Esophagus squamous epithelium (tissue), 5 donors: ENCODE measurements at places on chromosomes 16 and 17.

GRCh38 chr17:2598166-2598565, 4.7 kb downstream of the PAFAH1B1 start:
- DNase-seq = no peak

DNA sequence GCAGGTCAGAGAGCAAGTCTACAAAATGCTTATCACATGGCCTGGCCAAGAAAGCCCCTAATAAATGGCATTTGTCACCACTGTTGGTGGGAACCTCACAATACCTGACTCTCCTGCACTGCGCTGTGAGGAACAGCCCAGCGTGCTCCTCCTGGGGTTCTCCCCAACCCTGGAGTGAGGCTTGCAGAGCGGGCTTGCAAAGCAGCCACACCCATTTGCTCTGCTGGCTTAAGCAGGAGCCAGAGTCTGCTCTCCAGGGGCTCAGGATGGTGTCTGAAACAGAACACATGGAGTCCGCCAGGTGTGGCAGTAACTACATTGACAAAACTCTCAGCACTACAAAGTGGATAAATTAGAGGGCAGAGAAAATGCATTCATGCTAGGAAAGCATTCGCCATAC, 331.0 kb upstream of the CCL2 start:
- DNase-seq = no peak

- no peak for DNase-seq
Measured at GRCh38 chr16:27918755-27919154, 144.8 kb downstream of the GSG1L start.

DNA sequence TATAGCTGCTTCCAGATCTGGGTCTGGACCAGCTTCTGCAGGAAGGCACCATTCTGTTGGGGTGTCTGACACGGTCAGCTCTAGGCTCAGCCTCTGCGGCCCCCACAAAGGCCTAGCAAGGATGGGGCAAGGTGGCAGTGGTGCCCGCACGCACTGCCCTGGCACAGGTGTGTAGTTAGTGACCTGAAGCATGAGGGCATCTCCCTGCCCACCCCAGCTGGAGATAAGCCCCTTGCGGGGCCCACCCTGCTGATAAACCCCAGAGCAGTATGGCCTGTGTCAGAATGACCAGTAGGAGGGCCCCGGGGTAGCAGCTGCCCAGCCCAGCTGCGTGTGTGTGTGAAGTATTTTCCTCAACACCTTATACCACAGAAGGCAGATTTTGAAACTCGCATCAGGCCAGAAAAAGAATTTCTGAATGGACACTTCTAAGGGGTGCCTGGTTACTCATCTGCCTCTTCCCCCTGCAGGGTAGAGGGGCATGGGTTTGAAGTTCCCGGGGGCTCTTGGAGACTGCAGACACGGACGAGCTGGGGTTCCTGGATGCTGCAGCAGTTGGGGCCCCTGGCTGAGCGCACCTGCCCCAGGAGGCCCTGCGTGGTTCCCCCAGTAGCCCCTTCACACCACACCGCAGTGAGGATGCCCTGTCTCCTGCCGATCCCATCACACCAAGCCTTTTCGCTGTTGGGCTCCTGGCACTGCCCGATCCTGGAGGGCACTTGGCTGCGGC, 4.5 kb downstream of the ARHGDIA start:
- no peak for DNase-seq

DNA sequence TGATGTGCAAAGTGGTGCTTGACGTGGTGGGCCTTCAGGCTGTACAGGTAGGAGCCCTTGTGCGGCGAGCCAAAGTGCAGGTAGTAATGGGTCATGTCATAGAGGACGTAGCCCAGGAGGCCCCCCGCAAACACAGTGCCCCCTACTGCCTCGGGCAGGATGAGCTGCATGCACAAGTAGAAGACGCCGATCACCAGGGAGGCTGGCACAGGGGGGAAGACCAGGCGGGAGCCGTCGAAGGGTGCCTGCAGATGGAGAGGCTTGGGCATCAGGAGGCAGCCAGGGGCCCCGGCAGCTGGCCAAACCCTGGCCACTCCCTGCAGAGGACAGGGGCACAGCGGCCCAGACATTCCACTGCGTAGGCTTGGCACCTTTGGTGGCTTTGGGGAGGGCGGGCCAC, 15.7 kb upstream of the MLKL start:
- no peak for DNase-seq

DNA sequence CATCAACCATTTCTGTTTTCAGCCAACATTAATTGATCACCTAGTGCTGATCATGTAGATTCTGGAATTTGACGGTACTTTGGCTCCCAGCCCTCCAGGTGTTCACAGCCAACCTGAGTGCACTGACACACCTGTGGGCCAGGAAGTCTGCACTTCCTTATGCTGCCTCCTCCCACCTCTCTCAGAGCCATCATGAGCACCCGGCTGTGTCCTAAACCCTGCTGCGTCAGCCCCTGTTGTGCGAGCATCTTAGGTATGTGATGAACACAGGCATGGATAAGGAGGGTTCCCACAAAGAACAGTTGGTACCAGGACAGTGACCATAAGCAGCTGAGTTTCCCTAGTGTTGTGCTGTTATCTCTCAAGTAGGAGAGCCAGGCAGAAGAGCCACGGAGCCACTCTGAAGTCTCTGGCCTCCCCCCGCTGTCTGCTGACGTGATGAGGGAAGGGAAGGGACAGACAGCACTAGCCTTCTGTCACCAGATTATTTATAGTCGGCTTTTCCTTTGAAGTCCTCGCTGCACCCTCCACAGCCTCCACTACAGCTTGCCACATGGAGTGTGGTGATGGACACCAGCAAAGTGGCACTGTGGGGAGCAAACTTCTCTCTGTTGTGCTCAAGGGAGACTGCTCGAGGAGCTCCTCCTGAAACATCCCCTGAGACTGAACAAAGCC, 162.8 kb upstream of the ANKFN1 start:
- DNase-seq = no peak

DNA sequence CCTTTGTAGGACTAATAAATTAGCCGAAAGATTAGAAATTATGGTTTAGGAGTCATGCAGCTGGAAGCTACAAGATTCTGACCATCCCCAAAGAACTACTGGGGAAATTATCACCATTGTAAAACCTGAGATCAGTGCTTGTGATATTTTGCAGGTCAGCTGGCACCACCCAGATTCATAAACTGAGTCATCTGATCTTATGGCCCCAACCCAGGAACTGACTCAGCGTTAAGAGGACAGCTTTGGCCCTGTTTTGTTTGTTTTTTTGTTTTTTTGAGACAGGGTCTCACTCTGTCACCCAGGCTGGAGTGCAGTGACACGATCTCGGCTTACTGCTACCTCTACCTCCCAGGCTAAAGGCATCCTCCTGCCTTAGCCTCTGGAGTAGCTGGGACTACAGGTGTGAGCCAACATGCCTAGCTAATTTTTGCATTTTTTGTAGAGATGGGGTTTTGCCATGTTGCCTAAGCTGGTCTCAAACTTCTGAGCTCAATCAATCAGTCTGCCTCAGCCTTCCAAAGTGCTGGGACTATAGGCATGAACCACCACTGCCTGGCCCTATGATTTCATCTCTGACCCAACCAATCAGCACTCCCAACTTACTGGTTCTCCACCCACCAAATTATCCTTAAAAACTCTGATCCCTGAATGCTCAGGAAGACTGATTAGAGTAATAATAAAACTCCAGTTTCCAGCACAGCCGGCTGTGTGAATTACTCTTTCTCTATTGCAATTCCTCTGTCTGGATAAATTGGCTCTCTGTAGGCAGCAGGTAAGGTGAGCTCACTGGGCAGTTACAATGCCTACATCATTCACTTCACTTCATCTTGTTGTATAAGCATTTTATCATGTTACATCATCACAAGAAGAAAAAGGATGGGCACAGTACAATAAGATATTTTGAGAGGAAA, 79.4 kb upstream of the KSR1 start:
- DNase-seq = no peak

GRCh38 chr17:73616873-73617404, 27.3 kb downstream of the SDK2 start:
- DNase-seq = no peak

GRCh38 chr16:22813223-22813947, 577 bp upstream of the HS3ST2 start:
- no peak for DNase-seq

DNA sequence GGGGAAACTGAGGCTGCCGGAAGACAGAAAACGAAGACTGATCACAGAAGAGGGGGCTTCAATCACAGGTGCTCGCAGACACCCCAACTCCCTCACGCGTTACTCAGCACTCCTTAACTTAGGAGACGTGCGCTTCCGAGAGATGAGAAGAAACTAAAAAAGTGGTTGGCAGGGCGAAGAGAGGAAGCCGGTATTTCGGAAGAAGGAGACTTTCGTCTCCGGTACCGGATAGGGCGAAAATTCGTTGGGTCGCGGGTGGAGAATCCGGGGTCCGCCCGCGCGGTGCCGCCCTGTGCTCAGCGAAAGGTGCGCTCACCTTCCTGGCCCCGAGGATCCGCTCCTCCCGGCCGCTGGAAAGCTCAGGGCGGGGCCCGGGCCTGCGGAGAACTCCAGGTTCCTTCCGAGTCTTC, 917 bp upstream of the TBX2 start:
- DNase-seq = no peak

DNA sequence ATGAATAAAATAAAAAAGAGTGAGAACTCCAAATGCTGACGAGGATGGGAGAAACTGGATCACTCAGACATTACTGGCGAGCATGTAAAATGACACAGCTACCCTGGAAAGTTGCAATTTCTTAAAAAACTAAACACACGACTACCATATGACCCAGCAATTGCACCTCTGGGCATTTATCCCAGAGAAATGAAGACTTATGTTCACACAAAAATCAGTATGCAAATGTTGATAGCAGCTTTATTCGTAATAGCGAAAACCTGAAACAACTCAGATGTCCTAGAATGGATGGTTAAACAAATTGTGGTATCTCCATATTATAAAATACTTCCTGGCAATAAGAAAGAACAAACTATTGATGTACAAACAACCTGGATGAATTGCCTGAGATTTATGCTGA, 357.2 kb upstream of the ASIC2 start:
- DNase-seq = no peak

GRCh38 chr16:3878610-3879009, 1.9 kb downstream of the CREBBP start:
- DNase-seq = no peak

DNA sequence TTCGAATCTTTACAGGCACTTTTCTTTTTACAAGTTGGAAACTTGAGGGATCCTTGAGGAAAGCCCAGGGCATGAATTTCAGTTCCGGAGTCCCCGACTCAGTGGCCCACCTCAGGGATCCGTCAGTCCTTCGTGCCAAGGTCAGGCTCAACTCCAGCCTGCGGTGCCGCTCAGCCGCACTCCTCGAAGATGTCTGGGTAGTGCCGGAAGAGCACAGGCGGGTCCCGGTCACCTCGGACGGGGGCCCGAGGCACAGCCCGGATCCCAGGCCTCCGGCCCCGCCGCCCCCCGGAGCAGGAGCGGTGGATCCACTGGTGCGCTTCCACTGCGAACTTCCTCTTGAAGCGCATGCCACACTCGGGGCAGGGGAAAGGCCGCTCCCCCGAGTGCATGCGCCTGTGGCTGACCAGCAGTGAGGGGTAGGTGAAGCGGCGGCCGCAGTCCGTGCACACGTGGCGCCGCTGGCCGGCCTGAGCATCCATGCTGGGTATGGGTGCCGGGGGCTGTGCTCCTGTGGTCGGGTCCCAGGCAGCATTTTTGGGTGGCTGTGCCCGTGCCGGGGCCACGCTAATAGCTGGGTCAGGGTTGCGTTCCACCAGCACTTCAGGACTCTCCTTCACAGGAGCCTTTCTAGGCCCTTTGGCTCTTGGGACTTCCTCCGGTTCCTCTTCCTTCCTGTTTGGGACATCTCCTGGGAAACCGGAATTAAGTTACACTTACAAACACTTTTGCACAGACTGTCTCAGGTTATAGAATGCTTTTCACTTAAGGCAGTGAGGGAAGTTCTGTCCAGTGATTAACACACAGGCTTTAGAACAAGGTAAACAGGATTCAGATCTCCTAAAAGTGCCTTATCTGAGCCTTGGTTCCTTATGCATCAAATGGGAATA, 1.5 kb downstream of the ZNF688 start:
- DNase-seq = no peak

DNA sequence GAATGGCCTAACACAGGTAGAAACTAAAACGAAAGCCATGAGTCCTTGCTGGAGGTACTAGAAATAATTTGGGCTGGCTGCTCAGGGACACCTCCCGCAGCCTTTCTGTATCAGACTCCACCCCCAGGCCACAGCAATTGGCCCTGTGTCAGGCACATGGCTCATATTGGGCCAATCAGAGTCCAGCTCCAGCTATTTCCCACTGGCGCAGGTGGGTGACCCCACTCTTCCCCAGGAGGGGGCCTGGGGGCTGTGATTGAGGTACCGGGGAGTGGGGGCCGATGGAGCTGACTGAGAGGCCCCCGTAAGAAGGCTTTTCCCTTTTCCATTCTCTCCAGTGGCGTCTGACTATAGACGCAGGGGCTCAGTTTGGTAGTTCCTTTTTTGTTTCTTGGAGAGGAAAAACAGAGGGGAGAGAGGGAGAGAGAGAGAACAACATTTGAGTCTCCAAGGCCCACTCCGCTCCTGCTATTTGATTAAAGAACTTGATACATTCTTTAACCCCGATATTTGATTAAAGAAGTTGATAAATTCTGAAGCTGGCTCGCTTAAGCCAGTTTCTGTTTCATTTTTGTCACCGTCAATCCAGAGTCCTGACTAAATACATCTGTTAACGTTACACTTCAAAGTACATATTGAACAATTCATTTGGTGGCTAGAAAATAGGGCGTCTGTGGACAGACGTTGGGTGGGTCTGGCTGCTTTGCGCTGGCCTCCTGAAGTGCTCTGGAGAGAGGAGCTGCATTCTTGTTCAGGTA, 26.3 kb downstream of the FOXL1 start:
- DNase-seq = no peak

- no peak for DNase-seq
Measured at GRCh38 chr17:74742978-74743545, 5.4 kb upstream of the NHERF1 start.

- DNase-seq = no peak
Measured at GRCh38 chr16:87324411-87325275, 7.5 kb upstream of the C16orf95 start.

DNA sequence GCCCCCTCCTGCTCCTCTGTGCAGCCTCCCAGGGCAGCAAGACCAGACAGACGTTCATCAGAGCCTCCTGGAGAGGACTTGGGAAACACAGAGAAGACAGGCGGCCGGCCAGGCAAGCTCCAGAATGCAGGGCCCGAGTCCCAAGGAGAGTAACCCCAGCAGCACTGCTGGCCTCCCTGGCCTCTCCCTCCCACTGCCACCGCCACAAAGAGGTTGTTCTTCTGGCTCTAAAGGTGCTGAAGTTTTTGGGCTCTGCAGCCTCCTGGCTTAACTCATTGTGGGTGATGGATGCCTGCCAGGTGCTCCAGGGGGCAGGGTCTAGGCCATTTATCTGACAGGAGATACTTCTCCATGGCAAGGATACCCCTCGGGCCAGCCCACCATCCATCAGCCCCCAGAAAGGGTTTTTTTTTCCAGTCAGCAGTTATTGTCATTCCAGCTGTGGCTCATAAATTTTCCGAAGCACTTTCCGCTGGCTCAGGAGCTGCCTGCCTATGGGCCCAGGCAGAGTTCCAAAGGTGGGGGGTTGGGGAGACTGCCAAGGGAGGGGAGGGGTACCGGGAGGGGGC, 32.0 kb upstream of the MRPS23 start:
- no peak for DNase-seq
